ENCODE measurements at places on chromosomes 5 and 9.

DNA sequence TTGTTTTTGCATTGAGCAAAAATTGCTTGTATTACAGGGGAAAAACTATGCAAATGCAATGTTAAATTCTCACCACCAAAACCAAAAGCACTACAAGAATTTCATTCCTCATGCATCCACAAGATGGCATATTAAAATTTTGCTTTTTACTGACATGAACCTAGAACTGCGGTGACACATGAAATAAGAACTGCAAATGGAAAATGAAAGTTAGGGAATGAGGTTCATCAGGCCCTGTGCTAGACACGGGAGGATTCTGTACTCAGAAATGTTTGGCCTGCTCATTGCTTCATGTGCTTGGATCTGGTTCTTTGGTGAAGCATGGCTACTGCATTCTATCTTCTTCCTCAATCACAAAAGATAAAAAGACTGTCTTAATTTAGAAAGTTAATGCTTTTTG is 9.1 kb upstream of the RFK start:
- peak; percentile 86 for DNase-seq

DNA sequence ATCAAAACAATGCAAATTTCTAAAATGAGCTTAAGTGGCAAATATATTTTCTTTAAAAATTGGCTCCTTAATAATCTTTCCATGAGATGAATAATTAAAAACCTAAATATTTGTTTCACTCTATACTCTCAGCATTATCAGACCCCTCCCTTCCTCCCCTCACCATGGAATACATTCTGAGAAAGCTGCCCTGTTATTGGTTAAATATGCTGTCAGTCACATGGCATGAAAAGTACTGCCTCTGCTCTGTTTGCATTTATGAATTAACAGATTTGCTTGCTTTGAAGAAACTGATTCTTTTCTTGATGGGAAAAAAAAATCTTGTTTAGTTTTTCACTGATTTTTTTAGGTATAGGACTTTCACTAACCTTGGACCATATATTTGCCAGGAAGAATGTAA is 17.0 kb upstream of the RPS23 start:
- no peak for DNase-seq

GRCh38 chr9:107489144-107489673 is 360 bp downstream of the KLF4 start:
- DNase-seq = no peak

DNA sequence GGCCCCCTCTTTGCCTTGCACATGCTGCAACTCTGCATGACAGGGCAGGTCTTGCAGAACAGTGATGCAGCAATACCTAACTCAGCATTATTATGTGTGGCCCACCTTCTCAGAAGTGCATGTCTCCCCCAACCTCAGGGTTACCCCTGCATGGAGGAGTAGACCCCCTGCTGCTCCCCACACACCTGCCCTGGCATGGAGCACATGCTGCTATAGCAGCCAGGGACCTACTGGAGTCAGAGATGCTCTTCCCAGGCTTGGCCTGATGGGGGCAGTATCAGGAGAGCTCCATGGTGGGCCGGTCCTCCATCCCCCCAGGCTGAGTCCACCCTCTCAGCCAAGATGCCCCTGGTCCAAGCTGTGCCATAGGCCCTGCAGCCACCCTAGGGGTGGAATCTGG is 13.2 kb upstream of the BOD1 start:
- peak; percentile 15 for DNase-seq

GRCh38 chr5:72691751-72692150 is 124.7 kb upstream of the TNPO1 start:
- DNase-seq = no peak

Measured in EL (cell line).